ENCODE measurements at places on chromosomes 4 and X.

DNA sequence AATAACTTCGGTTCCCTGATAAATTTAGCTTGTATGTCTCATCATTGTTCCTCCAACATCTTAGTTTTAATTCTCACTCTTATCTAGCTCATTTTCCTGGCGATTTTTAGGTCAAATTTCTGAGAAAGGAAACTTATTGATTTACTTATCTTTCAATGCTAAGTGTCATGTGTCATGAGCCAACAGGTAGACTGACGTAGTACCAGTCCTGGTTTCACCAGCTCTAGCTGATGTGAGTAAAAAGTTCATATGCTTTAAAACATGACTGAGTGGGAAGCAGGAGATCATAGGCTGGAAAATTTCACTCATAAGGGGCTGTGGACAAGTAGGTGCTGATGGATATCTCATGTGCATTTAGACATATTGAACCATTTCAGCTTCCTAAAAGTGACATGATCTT is 441.7 kb upstream of the NR3C2 start:
- no peak for DNase-seq

DNA sequence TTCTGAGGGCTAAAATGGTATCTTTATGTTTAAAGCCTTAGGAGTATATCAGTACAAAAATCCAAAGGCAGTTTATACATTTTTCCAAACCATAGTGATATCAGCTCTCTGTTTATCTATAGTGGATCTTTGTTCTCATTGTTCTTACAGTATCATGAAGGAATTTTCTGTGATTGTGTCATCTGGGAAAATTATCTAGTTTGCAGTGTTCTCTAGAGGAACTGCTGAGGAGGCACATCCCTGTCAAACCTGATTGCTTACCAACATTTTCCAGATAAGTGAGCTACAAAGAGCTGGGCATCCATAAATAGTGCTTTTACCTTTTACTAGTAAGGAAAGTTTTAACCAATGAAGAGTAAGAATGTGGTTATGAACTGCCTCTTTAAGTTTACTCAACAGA is 44.9 kb upstream of the SLC25A31 start:
- no peak for DNase-seq

- no peak for DNase-seq
Measured at GRCh38 chr4:70002507-70002906, 6.7 kb downstream of the STATH start.

DNA sequence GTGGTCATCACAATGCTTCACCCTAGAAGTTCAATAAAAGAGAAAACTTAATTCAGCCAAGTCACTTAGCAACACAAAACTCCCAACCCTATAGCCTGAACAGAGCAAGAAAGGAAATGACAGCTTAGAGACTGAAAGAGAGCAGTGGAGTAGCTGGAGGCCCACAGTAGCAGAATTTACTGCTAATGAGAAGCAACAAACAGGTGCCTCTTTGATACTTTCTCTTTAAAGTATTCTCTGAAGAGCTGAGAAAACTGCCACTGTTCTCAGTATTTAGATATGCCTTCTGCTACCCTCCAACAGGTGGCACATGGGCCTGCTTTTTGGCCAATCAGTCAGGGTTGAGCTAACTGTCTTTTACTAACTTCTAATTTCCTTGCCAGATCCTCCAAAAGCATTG is 240.0 kb downstream of the GPC3 start:
- DNase-seq = no peak

DNA sequence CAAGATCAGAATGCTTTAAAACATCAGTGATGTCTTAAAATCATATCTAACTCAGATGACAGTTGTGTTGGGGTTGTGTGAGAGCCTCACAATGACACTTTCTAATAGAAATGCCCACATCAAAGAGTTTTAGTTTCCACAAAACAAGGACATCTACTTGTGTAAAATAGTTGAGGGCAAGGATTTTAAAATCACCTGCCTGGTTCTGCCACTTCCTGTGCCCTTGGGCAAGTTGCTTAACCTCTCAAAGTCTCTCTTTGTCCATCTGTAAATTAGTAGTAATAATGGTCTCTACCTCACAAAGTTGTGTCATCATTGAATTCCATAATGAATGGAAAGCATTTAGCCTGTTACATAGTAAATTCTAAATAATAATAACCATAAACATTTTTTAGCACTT is 41.9 kb upstream of the RELL1 start:
- DNase-seq = no peak

All from activated CD4-positive, alpha-beta T cell treated with anti-CD3 and anti-CD28 coated beads, Interleukin-2, amount 50 U/mL, for 24 hours (primary cell).